ENCODE measurements at places on chromosomes 5 and 9.
A peak's percentile ranks its signal among the peaks of the same experiment; 100 is the strongest.

- DNase-seq, result no peak
These were observed 793.2 kb upstream of the RGMB start for GRCh38 chr5:97980291-97980690.

- DNase-seq, result no peak
These were observed 10.5 kb downstream of the PTTG1 start for GRCh38 chr5:160432196-160432595.

DNA sequence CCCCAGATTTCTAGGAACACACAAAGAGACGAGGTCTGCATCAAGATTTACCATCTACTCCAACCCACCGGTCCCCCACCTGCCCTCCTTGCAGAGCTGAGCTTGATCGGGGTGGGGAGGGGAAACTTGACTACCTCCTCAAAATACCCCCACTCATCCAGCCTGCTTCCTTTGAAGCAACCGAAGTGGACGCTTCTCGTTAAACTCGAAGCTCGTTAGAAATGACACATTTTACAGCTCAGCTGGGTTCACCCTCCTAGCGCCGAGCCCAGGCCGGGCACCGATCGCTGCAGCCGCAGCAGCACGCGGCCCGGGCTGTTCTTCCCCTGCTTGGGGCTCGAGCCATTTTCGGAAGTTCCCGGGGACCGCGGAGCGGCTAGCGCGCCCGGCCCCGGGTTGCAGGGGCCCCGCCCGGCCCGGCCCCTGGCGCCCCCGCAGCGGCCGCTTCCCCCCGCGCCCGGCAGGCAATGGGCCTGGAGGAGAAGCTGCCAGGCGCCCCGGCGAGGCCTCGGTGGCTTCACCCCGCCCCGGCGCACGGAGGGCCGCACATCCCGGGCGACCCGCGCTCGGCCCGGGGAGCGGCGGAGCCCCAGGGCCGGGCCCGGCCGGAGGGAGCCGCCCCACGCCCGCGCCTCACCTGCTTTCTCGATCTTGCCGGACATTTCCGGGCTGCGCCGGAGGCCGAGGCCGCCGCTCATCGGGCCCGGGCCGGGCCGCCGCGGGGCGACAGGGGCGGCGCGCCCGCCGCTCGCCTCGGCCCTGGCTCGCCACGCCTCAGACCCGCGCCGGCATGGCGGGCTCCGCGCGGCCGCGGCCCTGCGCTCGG is 530 bp downstream of the RAPGEF1 start:
- no peak for DNase-seq

GRCh38 chr9:78559449-78559885 is 262.5 kb downstream of the PSAT1 start:
- no peak for DNase-seq

GRCh38 chr5:175478008-175478383 is 364 bp upstream of the SFXN1 start:
- no peak for DNase-seq

GRCh38 chr5:41312478-41313060 is 99.2 kb upstream of the C6 start:
- no peak for DNase-seq

DNA sequence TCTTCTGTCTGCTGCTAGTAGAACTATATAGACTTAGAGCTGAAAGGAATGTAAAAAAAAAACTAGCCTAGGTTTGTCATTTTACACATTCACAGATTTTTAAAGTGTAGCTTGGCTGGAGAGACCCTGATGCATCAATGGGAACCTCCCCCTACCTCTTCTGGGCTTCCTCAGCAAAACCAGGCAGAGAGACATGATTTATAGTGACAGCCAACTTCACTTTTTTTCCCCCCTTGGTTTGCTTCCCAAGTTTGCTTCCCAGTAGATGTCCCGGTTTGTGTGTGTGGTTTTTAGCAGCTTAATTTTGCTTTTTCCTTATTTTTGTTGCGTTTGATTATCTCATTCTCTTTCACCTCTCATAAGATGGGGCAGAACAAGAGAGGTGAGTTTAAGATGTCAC is 1.8 kb downstream of the OTULIN start:
- no peak for DNase-seq

- DNase-seq, result no peak
These were observed 386.0 kb downstream of the SPOCK1 start for GRCh38 chr5:137113161-137113560.

DNA sequence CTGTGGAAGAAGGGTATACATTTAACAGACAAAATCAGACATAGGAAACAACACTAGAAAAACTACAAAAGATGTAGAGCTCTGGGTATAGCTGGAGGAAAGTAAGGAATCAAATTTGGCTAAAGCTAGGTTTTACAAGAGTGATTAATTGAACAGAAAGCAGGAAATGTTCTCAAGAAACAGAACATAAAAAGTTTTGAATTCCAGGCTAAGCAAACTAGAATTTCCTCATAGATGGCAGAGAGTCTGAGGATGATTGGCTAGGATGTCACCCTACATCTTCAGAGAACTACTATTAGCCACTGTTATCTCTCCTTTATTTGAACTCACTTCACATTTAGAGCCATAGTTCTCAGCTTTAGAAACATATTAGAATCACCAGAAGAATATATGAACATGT is 502.1 kb upstream of the PAPPA start:
- no peak for DNase-seq

DNA sequence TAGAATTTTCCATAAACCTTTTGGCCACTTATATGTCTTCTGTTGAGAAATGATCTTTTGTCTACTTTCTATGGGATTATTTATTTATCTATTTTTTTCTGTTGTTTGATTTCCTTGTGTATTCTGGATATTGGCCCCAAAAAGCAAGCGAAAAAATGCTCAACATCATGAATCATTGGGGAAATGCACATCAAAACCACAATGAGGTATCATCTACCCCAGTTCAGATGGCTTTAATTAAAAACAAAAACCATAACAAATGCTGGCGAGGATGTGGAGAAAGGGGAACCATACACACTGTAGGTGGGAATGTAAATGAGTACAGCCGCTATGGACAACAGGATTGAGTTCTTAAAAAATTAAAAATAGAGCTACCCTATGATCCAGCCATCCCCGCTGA is 125.0 kb upstream of the LPCAT1 start:
- no peak for DNase-seq

DNA sequence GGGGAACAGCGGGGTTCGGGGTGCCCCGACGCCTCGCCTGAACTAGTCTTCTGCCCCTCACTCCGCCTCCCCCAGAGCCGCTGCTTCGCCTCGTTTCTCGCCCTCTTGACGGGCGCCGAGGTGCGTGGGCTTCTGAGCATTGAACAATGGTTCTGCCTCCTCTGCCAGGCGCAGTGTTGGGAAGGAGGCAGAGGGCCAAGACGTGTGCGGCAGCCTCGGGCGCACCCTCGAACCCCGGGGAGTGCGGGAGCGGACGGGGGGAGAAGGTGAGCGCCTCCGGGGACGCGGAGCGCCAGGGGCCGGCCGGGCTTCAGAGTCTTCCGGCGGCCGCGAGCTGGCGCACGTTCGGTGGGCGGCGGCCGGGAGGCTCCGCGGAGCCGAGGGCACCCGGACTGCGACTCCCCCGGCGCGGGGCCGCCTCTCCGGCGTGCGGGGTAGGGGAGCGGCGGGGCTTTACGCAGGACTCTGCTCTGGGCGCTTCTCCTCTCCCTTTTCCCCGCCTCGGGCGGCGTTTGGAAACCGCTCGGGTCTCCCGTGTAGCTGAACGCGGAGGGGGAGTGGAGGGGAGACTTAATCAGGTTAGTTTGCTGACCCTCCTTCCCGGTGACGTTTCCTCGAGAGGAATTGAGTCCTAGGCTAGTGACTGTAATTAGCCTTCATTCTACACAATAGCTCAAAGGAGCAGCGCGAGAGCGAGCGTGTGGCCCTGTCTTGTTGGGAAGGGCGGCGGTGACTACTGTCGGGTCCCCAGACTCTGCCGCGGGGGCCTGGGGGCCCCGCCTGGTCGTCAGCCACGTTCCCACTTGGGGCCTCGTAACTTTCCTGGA is 1.1 kb downstream of the VLDLR start:
- DNase-seq, result peak; percentile 55

GRCh38 chr5:167709625-167710024 is 581.8 kb upstream of the WWC1 start:
- DNase-seq, result no peak

DNA sequence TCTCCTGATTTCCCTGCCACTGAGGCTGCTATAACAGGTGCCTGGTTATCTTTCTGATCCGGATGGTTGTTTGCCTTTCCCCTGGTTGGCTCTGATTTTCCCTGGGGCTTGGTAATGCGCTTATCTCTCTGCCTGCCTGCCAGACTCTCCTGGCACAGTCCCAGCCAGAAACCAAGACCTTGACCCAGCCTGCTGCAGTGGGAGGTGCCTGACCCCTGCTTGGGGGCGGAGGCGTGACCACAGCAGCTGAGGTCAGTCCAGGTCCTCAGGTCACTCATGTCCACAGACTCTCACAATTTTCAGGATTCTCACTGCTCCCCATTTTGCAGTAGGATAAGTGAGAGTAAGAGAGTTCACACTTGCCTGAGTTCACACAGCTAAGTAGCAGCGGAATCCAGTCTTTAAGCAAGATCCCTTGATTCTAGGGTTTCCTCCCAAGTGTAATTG is 24.4 kb upstream of the SYNPO start:
- DNase-seq, result peak; percentile 31

DNA sequence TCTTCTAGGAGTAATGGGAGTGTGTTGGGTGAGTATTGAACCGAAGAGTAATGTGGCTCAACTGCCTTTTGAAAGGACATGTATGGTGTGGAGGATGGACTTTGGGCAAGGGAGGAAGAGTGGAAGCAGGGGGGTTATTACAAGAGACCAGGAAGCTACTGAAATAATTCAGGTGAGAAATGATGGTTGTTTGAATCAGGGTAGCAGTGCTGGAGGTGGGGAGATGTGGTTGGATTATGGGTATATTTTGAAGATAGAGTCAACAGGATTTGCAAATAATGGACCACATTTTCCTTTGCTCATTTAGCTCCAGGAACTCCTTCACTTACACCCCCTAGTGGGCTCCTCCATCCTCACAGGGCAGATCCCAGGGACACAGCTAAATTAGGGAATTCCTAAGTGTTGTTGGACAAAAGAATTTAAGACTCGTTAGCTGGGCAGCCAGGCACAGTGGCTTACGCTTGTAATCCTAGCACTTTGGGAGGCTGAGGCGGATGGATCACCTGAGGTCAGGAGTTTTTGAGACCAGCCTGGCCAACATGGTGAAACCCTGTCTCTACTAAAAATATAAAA is 1.2 kb upstream of the SLC4A9 start:
- no peak for DNase-seq

- no peak for DNase-seq
These were observed 125.4 kb downstream of the NFIB start for GRCh38 chr9:14188538-14188937.

- DNase-seq, result no peak
These were observed 276.9 kb downstream of the SEMA5A start for GRCh38 chr5:9269014-9269413.

- no peak for DNase-seq
These were observed 385 bp downstream of the LTC4S start for GRCh38 chr5:179794171-179794570.

All from common myeloid progenitor, CD34-positive (primary cell).